ENCODE measurements at places on chromosomes 5 and 9.

- no peak for DNase-seq
Observed at GRCh38 chr9:16410601-16411280, 459.7 kb downstream of the BNC2 start.

GRCh38 chr9:134434894-134435506 lies 108.7 kb downstream of the RXRA start:
- peak; percentile 92 for DNase-seq

DNA sequence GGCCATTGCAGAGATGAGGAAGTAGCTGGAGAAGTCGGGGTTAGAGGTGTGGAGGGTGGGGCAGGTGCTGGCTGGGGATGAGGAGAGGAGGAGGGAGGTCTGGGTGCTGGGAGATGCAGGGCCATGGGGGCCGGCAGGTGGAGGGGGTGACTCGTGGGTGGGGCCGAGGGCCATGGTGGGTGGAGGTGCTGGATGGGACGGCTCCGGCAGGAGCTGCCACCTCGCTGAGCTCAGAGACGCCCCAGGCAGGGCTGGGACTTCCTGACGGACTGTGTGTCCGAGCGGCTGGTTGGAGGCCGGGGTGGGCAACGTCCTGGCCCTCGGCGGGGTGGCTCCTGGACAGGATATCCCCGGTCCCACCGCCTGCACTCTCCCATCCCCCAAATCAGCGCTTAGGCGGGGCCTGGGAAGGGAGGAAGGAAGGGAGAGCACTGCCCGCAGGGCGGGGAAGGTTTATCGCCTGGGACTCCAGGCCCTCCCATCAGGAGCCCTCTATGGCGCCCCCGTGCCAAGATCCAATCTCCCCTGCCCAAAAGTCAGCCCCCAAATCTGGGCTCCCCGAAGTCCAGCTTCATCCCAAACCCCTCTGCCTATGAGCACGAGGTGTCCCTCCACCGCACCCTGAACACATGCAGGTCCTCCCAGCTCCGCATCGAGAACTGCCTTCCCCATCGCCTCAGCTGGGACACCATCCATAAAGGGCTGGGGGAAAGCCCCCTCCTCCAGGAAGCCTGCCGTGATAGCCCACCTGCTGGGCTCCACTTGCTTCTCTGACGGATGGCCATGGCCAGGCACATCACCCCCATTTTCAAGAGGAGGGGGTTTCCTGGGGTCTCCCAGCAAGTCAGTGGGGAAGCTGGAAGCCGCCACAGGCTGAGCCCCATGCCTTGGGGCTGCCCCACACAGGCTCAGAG lies 58.3 kb upstream of the NOTCH1 start:
- no peak for DNase-seq

GRCh38 chr5:83364312-83365299 lies 106.9 kb upstream of the VCAN start:
- no peak for DNase-seq

- no peak for DNase-seq
Observed at GRCh38 chr5:77083088-77083487, 4.0 kb downstream of the ZBED3 start.

- DNase-seq: no peak
Observed at GRCh38 chr5:72222521-72222920, 97.5 kb downstream of the MRPS27 start.

- no peak for DNase-seq
Observed at GRCh38 chr9:131528186-131528585, 2.9 kb downstream of the UCK1 start.

DNA sequence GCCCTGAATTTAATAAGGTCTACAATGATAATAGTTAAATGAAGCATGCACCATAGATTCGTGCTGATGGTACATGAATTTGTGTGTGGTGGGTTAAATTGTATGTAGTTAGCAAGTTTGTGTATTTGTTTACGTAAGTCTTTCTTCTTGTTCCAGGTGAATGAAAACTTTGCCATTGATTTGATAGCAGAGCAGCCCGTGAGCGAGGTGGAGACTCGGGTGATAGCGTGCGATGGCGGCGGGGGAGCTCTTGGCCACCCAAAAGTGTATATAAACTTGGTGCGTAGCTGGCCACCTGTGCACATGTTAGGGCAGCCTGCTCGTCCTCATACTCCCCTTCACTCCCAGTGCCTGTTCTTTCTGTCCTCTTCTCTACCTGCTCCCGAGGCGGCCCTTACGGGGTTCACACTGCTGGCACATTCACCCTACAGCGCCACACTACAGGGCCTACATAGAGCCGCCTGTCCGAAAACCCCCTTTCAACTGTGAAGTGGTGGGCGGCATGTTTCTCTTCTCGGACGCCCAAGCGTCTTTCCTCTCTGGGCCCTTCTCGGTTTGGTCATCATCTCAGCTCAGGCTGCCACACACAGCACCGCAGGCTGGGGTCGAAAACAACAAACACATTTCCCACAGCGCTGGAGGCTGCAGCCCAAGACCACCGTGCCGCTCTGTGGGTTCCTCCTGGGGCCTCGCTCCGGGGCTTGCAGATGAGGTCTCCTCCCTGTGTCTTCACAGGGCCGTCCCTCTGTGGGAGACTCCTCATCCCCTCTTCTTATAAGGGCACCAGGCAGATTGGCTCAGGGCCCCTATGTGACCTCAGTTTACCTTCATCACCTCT lies 13.2 kb downstream of the NDUFS6 start:
- no peak for DNase-seq

GRCh38 chr5:132689513-132689912 lies 15.7 kb downstream of the IL4 start:
- no peak for DNase-seq

GRCh38 chr5:155004138-155004744 lies 9.3 kb upstream of the KIF4B start:
- peak; percentile 4 for DNase-seq

DNA sequence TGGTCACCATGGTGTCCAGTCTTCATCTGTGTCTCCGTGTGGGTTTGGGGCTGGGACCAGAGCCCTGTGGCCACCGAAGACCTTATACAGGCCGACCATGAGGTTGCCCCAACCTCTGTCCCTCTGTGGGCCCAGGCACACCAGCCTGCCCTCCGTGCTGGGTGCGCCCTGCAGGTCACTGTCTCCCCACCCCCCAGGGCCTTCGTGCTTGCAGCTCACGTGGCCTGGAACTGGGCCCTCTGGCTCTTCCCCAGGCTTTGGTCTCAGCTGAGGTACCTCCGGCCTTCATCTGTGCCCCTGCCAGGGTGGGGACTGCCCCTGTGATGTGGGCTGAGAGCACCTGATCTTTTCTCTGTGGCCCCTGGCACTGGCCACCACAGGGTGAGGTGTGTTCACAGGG lies 92.1 kb downstream of the RXRA start:
- no peak for DNase-seq

DNA sequence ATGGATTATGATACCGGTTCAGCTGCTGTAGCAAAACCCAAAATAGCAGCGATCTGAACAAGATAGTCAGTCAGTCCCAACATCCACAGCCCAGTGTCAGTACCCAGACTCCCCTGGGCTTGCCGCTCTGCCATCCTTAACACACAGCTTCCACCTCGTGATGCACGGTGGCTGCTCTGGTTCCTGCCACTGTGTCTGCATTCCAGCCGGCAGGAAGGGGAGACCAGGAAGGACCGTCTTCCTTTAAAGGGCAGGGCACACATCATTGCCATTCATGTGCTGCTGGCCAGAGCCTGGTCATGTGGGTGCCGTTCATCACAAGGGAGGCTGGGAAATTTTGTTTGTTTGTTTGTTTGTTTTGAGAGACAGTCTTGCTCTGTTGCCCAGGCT lies 131.0 kb upstream of the IER5L start:
- no peak for DNase-seq

- no peak for DNase-seq
Observed at GRCh38 chr9:5425006-5425628, 12.6 kb downstream of the PLGRKT start.

DNA sequence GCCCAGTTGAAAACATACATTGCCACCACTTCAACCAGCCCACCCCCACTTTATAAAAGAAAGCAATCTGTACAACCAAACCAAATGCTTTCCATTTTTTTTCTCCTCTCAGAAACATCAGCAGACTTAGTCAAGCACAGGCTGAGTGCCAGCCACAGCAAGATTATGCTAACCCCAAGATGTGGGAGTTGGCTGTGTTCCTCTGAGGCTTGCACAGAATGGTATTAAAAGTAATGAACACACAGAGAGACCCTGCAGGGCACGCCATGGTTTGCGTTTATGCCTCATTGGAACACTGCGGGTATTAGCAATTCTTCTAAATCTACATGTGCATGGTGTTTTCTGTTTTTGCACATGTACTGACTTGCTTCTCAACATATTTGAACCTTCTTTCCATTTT lies 419.9 kb upstream of the GRAMD2B start:
- peak; percentile 2 for DNase-seq

DNA sequence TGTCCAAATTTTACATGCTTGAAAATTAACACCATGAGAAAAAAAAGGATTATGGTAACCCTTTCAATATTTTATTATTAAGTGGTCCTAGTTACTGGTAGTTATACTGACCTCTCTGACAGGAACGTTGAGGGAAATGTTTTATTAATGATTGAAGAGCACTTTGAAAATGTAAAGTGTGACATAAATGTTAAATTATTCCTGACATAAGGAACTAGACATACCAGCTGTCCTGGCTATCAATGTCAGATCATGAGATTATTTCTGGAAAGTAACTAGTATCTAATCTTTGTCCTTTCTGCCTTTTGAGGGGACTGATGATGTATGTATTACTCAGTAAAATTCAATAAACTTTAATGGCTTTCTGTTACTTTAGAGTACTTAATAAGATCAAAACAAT lies 1538.5 kb upstream of the CDH6 start:
- no peak for DNase-seq

DNA sequence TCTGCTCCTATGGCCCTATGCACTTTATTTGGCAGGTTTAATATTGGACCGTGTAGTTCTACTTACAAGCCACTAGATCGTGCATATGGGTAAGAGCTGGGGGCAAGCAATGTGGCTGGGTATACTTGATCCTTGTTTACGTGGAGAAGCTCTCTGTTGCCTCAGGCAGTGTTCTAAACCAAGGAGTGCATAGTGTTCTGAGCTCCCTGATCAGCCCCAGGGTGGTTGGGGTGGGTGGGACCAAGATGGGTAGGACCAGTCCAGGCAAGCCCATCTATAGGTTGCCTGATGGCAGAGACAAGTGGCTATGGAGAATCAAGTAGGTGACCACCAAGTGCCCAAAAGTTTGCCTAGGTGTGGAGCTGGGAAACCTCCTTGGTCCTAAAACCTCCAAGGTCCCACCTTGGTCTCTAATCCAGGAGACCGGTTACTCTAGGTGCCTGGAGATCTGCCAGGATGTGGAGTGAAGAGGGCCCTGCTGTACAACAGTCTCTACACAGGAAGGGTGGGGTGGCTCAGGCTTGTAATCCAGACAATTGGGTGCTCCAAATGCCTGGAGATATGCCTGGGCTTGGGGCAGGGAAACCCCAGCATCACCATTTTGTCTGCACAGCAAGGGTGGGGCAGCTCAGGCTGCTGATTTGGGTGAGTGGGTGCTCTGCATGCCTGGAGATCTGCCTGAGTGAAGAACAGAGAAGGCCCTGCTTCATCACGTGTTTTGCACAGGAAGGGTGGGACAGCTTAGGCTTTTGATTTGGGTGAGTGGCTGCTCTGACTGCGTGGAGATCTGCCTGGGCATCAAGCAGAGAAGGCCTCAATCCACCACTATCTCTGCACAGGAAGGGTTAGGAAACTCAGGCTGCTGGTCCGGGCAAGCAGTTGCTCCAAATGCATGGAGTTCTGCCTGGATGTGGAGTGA lies 659.8 kb downstream of the TLE4 start:
- no peak for DNase-seq

DNA sequence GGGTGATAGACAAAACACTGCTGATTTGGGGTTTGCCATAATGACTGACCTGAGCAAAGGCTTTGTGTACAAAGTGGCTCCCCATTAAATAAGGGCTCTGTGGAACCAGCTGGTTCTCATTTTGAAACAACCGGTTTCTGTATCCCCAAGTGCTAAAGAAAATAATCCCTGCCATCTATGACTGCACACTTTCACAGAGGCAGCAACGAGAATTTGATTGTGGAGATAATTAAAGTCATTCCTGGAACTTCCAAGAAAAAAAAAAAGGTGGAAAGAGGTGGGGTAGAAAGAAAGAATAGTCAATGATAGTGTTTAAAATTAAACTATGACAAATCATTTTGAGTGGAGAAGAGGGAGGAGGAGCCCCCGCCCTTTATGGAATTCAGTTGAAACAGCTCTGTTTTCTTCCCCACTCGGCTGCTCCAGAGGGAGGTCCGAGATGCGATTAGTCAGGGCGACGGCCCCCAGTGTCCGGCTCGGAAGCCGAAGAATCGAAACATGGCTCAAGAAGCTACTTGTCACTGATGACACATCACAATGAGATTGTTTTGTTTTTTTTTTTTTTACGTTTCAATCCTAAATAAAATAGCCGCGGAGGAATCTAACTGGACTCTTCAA lies 38.4 kb downstream of the EBF1 start:
- no peak for DNase-seq

GRCh38 chr5:157217289-157218024 lies 36.8 kb downstream of the ITK start:
- DNase-seq: no peak

DNA sequence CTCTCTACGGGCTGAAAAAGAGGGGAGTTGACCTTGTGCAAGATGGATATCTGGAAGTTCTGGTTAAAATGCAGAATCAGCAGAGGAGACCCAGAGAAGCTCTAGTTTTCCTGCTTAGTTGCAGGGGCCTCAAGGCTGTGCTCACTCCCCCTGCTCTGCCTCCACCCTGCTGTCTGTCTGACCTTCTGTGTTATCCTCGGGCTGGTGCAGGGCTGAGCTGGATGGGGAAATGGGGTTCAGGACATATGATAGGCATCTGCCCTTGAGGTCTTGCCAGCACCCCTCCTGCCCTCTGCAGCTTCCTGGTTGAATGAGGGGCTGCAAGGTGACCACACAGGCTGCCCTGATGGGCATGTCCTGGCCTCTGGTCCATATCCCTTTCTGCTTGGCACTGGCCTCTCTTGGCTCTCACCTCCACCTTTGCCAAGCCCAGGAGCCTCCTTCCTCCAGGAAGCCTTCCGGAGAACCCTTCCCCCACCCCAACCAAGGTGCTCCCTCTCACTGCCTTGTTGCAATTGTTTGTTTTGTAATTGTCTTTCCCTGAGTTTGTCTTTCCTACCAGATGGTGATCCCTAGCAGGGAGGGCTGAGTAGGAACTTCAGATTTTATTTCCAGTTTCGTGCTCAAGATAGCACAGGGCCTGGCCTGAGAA lies 1.3 kb downstream of the TMEM268 start:
- DNase-seq: no peak

GRCh38 chr5:150279330-150280020 lies 10.1 kb downstream of the CAMK2A start:
- DNase-seq: no peak

GRCh38 chr9:121073038-121073437 lies 1.7 kb upstream of the CNTRL start:
- no peak for DNase-seq

- no peak for DNase-seq
Observed at GRCh38 chr9:105373723-105374122, 74.1 kb upstream of the FSD1L start.

Data from hippocampal formation (tissue), 2 donors.